ENCODE measurements at places on chromosomes 1 and 21. TPM values are rescaled to one million over a fixed set of nuclear protein-coding genes. Genes with fewer than 3 reads are reported as not detected.
A peak's percentile ranks its signal among the peaks of the same experiment; 100 is the strongest.

CD101 gene
- total RNA-seq: 0.45 TPM

- DNase-seq: peak; percentile 93
These were observed 62.0 kb upstream of the RASAL2 start for GRCh38 chr1:178031856-178032320.

DNA sequence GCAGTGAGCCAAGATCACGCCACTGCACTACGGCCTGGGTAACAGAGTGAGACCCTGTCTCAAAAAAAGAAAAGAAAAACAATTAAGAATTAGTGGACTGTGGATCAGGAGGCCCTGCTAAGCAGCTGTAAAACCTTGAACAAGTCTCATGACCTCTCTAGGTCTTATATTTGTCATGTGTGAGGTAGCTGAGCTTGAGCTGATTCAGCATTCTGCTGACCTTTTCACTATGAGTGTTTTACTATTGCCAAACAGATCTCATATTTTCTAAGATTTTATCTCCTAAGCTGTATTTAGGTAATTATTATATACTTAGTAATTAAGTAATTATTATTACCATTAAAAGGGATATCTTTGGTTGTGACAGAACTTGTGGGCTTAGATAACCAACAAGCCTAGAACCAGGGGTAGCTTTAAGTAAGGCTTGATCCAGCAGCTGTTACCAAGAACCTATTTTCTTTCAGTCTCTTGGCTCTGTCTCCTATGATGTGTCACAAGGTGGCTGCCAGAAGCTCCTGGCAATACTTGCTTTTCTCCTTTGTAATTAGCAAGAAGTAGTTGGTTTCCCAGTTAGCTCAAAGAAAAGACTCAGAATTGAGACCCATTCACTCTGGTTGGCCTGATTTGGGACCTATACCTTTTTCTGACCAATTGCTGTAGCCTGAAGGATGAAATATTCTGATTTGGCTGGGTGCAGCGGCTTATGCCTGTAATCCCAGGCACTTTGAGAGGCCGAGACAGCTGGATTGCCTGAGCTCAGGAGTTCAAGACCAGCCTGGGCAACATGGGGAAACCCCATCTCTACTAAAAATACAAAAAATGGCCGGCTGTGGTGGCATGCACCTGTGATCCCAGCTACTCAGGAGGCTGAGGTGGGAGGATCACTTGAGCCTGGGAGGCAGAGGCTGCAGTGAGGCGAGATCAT lies 8.5 kb upstream of the ZC3H12A start:
- no peak for DNase-seq

DNA sequence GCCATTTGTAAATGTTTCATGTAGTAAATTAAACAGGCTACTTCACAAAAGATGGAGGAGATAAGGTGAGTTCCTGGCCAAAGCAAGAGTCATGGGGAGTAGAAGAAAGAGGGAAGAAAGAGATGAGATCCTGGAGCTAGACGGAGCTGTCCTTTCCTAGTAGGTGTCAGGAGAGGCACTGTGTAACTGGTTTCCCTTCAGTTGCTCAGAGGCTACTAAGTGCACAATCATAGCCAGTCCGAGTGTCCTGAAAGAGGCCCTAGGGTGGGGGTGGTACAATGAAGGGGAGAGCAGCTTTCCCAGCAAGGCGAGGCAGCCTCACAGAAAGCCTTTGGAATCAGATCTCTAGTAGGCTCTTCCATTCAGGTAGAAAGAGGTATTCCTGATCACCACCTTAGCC lies 390.9 kb downstream of the KCNH1 start:
- DNase-seq: no peak

DNA sequence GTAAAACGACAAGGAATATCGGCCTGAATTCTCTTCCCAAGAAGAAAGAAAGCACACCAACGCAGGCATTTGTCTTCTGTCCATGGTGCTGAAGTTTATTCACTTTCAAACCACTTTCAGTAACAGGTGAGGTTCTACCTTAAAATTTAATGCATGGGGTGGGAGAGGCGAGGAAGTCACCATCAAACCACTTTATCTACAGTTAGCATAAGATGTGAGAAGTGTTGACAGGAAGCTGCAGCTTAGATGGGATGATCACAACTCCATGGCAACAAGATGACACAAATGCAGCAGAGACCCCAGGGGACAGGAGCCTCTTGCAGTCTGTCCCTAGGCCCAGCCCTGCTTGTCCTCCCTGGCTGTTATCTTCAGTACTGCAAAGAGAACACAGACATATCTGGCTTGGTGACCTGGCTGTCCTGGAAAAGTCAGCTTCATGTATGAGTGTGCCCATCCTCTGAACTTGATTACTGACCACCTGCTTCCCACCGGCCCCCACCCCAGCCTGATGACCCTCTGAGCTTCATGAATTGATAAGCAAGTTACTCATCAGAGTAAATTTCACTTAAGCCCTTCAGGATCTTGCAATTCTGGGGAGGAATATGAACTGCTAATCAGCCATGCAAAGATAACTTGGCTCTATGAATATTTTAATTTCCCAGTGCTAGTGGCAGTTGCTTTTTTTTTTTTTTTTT lies 1.8 kb downstream of the NPPA start:
- DNase-seq: peak; percentile 62

DNA sequence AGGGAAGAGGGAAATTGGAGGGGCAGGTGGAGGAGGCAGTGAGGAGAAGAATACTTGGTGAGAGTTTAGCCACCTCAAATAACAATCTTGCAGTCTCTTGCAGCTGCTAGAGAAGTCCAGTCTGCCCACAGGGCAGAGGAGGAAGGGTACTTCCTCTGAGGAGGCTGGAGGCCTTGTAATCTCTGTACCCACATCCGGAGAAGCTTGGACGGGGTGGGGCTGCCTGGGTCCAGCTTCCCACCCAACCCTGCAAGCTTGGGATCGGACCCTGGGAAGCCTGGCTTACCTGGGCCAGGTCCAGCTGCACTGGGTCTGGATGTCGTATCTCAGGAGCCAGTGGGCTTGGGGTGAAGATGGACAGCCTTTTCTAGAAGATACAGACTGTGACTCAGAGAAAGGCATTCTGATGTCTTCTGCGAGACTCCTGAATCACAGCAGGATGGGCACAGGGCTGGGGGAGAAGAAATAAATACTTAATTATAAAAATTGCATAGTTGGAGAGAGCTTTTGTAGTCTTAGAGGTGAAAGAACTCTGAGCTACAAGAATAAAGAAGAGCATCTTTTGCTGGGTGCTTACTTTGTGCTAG lies 111.8 kb upstream of the JUN start:
- no peak for DNase-seq

DNA sequence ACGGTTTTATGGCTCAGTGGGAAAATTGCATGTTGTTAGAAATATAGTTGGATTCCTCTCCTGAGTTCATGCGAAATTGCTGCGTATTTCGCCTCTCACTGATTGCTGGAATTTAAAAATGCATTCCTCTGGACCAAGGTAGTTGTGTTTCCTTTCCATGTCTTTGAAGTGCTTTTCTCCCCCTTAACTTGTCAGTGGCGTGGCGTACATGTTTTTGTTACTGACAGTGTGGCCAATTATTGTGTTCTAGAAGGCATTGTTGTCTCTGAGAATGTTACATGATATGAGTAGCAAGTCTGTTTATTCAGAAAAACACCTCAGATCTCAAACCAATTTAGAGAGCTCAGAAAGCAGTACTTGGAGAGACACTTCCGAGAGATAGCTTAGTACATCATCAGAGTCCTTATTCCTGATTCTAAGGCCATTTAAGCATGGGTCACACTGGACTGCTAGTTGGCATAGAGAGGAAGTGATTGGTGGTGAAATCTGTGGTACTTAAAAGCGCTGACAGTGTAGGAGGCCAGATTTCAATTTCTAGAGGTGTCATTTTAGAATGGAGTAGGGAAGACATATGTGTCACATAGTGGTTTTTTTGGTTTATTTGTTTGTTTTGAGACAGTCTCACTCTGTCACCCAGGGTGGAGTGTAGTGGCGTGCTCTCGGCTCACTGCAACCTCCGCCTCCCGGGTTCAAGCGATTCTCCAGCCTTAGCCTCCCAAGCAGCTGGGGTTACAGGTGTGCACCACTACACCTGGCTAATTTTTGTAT lies 184.4 kb downstream of the RYR2 start:
- DNase-seq: no peak

DNA sequence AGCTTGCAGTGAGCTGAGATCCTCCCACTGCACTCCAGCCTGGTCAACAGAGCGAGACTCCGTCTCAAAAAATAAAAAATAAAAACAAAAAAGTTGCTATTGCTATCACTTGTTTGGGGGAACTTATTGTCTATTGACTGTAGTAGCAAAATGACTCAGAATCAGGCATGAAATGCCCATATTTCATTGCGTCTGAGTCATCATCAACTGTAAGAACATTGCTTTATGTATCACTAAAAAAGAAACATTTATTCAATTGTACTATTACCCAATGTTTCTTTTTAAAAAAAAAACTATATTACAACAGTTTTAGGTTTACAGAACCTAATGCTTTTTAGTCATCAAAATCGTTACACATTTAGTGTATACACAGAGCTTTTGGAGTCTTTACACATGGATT lies 91.0 kb upstream of the FMN2 start:
- DNase-seq: no peak
